ENCODE measurements at places on chromosomes 12 and 14.
A peak's percentile ranks its signal among the peaks of the same experiment; 100 is the strongest.

DNA sequence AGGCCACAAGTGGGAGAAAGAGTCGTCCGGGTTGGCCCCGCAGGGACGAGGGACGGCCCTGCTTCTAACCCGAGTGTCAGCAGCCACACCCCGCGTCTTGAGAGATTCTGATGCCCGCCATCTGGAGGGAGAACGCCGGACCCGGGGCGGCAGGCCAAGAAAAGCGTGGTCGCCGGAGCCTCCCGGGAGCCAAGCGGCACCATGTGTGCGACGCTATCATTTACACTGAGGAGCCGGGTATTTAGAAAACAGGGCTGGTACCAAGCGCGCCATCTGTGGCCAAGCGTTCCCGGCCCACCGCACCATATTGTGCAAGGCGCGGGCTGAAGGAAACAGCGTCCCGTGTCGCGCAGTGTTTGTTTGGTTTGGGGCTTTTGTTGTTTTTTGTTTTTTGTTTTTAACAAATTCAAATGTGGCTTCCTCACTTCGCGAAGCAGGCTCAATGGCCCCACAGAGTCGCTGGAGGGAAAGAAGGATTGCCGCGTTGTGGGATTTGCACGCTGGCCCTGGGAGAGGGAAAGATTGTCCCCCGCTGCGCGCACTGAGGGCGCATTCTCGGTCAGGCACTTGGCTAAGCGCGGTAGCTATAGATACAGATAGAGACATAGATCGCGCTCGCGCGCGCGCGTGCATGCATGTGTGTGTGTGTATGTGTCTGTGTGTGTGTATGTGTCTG lies 153.8 kb downstream of the BCL11B start:
- no peak for DNase-seq

GRCh38 chr14:106787626-106788025 lies 1261.2 kb downstream of the TMEM121 start:
- DNase-seq = no peak

DNA sequence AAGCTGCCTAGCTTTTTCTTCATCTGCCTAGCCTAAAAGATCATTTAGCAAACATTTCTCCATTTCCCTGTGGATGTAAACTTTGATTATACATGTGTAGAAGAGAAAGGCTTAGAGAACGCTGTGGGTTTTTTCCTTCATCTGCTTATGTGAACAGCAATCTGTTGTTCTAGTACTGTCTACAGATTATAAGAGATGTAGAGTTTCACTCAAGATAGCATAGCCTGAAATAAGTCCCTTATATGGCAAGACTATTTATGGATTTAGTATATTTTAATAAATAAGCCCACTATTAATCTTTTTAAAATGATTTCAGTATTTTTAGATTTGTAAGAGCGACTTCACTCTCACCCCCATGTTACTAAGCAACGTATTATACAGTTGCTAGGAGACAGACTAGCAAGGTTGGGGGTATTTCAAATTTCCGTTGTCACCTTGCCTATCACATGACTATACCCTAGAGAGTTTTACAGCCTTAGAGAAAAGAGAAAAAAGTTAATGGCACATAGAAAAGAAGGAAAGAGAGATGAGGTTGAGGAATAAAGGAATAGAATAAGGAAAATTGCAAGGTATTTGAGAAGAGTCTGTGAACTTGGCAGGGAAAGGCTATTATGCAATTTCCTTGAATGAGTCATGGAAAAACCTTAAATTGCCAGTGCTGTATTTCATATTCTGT lies 12.2 kb upstream of the TUBA1A start:
- no peak for DNase-seq

- no peak for DNase-seq
Observed at GRCh38 chr12:19025582-19025981, 104.0 kb upstream of the PLEKHA5 start.

GRCh38 chr14:70514168-70515069 lies 20.4 kb downstream of the ADAM20 start:
- DNase-seq = no peak

GRCh38 chr12:118237052-118237665 lies 101.2 kb downstream of the PEBP1 start:
- DNase-seq = no peak

- no peak for DNase-seq
Observed at GRCh38 chr12:64943686-64944085, 119.2 kb downstream of the TBC1D30 start.

DNA sequence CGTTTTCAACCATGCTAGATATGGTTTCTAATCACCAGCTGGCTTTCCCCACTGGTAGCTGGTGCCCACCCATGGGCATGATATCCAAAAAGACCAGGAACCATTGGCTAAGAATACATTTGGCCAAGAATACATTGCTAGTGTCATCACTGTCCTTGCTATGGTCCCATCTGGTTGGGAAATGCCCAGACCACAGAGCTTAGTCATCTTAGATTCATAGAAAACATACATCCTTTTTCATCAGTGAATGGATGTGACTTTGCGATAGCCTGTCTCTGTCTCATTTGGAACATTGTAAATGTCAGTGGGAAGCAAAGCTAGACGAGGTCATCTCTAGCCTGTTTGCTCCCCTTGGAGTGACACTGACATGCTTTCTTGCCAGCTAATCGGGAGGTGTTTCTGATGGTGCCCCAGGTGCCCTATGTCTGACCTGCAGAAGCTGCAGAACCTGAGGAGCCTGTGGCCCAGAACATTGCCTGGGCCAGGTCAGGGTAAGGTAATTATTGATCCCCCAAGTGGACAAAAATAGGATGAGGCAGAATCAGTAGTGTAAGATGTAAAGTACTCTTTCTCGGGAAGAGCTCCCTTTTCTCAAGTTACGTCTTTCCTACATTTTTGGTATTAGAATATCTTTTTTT lies 194.8 kb downstream of the SLC41A2 start:
- no peak for DNase-seq

DNA sequence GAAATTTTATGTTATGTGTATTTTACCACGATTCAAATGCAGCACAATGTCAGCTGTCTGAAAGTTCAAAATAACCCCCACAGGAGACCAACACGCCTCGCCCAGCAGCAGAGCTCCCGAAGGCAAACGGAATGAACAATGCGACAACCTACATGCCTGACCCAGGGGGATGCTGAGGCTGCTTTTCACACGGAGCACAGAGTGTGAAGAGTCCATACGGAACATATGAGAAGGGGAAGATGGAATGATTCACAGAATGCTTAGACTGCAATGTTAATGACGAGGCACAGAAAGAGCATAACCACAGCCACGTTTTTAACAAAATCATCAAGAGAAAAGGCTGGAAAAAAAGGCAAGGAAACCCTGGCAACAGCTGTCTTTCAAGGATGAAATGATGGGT lies 22.6 kb downstream of the ZFYVE21 start:
- no peak for DNase-seq

DNA sequence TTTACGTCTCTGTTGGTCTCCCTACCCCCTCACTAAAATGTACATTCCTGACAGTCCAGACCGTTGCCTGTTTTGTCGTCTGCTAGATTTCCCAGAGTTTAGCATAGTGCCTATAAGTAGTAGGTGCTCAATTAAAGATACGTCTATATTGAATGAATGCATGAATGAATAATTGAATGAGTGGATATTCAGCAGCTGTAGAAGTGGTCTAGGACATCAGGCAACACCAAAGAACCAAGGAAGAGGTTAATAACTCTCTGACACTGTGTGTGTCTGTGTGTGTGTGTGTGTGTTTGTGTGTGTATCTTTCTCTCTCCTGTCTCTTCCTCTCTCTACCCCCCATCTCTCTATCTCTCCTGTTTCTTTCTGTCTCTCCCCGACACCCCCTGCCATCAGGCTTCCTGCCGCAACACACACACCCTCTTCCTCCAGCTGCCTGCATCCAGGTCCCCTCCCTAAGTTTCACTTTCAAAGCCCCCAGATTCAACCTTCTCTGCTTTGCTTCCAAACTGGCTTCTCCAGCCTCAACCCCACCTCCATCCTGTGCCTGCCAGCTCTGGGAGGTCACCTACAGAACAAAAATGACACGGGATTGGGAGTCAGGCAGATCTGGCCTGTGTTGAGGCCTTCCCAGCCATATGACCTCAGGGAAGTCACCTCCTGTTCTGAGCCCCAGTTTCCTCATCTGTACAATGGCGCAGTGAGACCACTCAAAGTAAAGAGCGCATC lies 119.9 kb upstream of the NCOR2 start:
- no peak for DNase-seq

DNA sequence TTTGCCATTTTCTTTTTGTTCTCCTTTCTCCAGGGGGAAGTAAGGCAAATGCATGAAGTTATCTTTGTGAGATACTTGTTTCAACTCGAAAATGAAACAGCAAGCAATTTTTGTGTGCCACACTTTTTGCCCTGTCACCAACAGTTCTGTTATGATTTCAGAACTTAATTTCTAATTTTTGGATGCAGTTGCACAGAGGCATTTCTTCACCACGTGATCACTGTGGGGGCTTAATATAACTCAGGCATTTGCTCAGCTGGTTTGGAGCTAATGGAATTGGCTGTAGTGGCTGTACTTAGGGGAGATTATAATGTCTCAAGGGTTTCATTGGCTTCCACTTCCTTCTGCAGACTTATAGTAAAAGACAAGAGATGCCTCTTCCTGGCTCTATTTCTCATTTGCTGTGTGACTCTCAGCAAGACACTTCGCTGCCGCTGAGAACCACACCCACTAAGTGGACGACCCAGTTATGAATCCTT lies 452.4 kb downstream of the RAD51B start:
- DNase-seq = no peak

- DNase-seq = no peak
Observed at GRCh38 chr12:52155048-52155868, 36.6 kb downstream of the KRT80 start.

GRCh38 chr12:132021031-132021871 lies 71.5 kb downstream of the EP400 start:
- DNase-seq = no peak

GRCh38 chr12:38053655-38054464 lies 262.7 kb upstream of the ALG10B start:
- peak; percentile 58 for DNase-seq

- DNase-seq = no peak
Observed at GRCh38 chr12:71476513-71476912, 36.9 kb downstream of the LGR5 start.

- DNase-seq = peak; percentile 68
Observed at GRCh38 chr14:50559990-50560930, at the start of gene ATL1. Gene ATL1 (plus strand): TSS chr14:50560145. CDS start chr14:50560266, 121 bp downstream.

- no peak for DNase-seq
Observed at GRCh38 chr12:110744601-110745264, 2.0 kb upstream of the PPP1CC start.

DNA sequence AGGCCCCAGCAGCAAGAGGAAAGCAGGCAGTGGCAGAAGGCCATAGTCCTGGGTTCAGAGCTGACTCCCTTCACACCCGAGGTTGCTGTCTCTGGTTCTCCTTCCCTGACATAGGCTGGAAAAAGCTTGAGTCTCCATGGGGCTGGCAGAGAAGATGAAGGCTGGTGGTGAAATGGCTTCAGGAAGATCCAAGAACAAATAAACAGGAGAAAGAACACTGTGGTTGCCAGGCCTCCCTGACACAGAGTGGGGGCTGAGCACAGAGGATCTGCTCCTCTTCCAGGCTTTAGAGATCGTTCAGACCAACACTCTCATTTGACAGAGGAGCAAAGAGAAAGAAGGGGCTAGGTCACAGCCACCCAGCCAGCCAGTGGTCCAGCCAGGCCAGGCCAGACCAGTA lies 14.3 kb downstream of the HDAC7 start:
- no peak for DNase-seq

DNA sequence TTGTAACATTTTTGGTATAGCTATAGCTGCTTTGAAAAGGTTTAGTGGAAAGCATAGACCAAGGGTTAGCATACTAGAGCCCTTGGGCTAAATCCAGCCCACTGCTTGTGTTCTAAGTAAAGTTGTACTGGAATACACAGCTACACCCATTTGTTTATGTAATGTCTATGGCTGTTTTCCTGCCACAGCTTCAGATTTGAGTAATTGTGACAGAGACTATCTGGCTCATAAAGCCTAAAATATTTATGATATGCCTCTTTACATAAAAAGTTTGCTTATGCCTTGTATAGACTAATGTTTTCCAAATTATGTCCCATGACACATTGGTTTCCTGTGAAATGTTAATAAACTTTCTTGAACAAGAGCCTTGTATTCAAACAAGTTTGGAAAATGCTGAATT lies 234.8 kb upstream of the ATP2B1 start:
- DNase-seq = no peak

DNA sequence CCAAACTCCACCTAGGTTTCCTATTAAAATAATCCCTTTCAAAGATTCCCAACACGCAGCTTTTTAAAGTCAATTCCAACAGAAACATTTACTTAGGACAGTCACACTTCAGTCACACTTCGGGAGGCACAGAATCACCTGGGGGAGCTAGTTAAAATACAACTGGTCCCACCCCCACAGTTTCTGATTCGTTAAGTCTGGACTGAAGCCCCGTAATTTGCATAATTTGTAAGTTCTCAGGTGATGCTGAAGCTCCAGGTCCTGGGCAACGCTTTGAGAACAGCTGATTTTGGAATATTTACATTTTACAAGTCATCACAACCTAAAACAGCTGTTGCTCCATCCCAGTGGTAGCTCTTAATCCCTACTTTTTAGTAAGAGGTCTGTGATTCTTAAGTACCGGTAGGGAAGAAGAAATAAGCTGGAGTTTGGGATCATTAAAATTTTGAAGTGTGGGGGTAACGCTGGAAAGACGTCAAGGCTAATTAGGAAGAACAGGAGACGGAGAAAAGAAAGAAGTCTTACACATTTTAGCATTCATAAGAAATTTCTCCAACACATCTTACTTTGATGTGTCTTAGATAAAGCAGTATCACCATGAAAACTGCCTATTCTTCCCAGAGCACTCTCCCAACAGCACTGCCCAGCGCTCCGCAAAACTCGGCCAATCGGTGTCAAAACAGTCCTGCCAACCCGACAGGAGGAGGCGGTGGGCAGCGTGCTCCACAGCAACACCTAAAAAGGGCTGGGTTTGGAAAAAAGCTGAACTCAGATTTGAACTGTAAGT lies 1.1 kb downstream of the IPO8 start:
- peak; percentile 59 for DNase-seq

DNA sequence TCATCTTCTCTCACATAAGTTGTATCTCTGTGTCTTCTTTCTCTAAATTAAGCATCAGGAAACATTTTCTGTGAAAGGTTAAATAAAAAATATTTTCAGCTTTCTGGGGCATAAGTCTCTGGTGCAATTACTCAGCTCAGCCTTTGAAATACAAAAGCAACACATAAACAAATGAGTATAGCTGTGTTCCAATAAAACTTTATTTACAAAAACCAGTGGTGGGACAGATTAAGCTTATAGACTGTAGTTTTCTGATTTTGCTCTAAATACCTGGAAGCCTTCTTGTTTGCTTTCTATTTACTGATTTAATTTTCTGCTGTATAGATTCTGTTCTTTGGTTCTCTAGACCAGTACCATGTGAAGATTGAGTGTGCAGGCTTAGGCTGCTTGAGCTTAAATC lies 655.1 kb downstream of the VRK1 start:
- DNase-seq = no peak

All from Caco-2 (cell line).